ENCODE measurements at places on chromosomes 4 and X.

DNA sequence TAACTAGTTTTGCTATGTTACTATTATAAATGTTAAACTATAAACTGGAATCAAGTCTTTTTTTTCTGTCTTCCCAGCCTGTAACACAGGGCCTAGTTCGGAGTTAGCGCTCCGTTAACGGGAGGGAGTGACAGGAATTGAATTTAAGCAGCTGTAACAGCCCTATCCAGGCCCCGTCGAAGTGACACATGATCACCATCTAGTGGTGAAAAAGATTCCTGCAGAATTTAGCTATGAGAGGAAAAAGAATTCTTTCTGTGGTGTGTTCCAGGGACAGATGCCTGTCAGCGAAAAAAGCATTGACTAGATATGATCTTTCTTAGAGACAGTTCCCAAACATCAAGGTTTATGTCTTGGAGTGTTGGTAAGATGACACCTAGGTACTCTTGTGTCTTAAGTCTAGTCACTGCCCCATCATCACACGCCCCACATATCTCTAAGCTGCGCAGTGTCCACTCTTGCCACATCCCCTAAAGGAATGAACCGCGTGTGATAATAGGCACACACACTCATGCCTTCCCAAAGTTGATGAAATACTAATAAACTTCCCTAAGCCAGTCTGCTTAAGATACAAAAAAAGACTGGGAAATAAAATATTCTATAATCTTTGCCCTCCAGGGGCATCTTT, 2.1 kb downstream of the GAB3 start:
- DNase-seq = peak; percentile 95

DNA sequence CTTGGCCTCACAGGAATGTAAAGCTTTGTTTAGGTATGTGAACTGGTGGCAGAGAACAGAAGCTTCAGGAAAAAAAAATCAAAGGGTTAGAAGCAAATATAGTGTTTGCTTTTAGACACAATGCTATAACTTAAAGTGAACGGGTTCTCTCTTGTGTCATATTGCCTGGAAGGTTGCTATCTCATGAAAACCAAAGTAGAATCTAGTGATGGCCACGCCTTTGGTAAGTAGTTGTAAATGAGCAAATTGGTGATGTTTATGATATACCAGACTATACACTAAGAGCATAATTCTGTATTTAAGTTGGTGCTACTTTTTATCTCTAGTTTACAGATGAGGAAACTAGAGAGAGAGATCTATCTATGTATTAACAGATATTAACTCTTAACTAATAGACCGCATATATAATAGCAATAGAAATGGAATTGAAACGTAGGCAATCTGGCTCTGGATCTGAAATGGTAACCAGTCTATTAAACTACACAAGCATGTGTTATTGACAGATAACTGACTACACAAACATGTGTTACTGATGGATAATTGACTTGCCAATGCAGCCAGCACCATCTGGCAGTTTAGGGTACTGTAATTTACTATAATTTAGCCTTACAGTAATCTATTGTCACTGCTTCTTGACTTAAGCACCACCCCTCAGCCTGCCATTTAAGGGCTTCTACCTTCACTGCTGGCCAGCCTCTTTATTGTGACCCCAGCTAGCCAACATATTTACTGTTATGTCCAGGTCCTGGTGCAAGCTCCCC, 40.8 kb downstream of the HCCS start:
- no peak for DNase-seq

GRCh38 chr4:113243312-113243711, 193.9 kb downstream of the ANK2 start:
- no peak for DNase-seq

- no peak for DNase-seq
Observed at GRCh38 chrX:40063555-40063954, 34.2 kb downstream of the BCOR start.

DNA sequence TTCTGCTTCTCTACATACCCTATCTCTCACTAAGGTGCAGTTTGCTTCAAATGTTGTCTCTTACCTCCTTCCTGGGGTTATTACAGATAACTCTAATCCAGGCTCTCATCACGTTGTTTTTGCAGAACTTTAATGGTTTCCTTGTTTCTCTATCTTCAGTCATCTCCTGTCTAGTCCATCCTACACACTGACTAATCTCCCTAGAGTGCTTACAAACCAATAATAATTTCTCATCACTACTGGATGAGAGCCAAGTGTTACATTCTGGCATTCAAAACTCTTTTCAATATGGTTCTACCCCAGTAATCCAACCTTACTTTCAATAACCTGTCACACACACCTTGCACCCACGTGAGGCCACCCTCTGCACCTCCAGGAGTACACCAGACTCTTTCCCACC, 86.1 kb downstream of the SYNPO2 start:
- DNase-seq = no peak

All from KBM-7 (cell line).